ENCODE measurements at places on chromosomes 1 and 21. TPM values are rescaled to one million over a fixed set of nuclear protein-coding genes. Genes with fewer than 3 reads are reported as not detected.

GRCh38 chr1:187037973-187038553 lies 209.3 kb downstream of the PLA2G4A start:
- H3K27ac ChIP-seq = no peak overlapping the region
- H3K4me1 ChIP-seq = peaks cover 7% of the 10 kb centered on the region
- no peaks in the 10 kb centered on the region for H3K36me3 ChIP-seq
- DNase-seq = no peak
- H3K4me3 ChIP-seq = no peak overlapping the region

DNA sequence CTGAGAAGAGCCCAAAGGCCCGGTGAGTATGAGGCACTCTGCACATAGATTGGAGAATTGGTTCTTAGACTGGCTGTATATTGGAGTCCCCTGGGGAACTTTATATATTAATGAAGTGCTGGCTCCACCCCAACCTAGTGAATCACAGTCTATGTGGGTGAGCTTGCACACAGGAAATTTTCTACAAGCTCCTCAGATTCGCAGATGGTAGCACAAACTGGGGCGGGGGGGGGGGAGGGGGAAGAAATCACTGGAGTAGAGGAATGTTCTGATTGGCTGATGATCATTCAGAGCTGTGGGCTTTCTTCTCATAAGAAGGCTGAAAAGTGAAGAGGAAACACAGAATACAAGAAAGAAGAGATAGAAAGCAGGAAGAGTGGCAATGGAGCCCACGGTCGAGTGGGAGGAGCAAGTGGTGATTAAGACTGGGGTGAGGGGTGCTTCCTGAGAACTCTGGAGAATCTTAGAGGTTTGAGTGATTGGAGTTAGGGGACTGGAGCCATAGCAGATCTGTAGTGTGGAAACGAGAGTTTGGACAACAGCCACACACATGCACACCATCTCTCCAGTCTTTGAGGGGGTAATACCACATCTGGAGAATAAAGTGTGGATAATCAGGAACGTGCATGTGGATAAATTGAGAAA lies 465.9 kb upstream of the DAB1 start:
- H3K4me1 ChIP-seq = peaks cover 6% of the 10 kb centered on the region
- no peak overlapping the region for H3K27ac ChIP-seq
- H3K4me3 ChIP-seq = no peak overlapping the region

GRCh38 chr1:151846686-151847237 lies 6.8 kb downstream of the THEM5 start:
- DNase-seq = no peak
- no peak overlapping the region for H3K4me3 ChIP-seq
- peaks cover 10% of the 10 kb centered on the region for H3K36me3 ChIP-seq
- peaks cover 45% of the 10 kb centered on the region for H3K4me1 ChIP-seq
- H3K27ac ChIP-seq = no peak overlapping the region
- peaks cover 11% of the 10 kb centered on the region for H3K27me3 ChIP-seq

DNA sequence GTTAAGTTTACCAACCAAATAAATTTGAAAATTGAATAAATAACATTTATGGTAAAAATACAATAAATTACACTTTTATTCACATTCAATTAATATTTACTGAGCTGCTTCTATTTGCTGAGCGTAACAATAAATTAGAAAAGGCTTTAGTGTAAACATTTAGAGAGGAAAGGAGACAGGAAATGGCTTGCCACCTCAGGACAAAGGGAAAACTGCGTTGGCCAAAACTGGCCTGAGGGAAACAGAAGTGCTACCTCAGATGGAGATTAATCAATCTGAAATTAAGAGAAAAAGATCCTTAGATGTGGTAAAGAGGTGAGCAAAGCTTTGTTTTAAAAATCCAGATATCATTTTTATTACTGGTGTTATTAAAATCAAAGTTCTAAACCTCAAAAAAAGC lies 128.0 kb downstream of the SLC44A5 start:
- peak overlapping the region; percentile 70 for H3K27ac ChIP-seq
- peaks cover 8% of the 10 kb centered on the region for H3K36me3 ChIP-seq
- peaks cover 1% of the 10 kb centered on the region for H3K27me3 ChIP-seq
- no peak for DNase-seq
- H3K4me1 ChIP-seq = no peaks in the 10 kb centered on the region
- no peak overlapping the region for H3K4me3 ChIP-seq

DNA sequence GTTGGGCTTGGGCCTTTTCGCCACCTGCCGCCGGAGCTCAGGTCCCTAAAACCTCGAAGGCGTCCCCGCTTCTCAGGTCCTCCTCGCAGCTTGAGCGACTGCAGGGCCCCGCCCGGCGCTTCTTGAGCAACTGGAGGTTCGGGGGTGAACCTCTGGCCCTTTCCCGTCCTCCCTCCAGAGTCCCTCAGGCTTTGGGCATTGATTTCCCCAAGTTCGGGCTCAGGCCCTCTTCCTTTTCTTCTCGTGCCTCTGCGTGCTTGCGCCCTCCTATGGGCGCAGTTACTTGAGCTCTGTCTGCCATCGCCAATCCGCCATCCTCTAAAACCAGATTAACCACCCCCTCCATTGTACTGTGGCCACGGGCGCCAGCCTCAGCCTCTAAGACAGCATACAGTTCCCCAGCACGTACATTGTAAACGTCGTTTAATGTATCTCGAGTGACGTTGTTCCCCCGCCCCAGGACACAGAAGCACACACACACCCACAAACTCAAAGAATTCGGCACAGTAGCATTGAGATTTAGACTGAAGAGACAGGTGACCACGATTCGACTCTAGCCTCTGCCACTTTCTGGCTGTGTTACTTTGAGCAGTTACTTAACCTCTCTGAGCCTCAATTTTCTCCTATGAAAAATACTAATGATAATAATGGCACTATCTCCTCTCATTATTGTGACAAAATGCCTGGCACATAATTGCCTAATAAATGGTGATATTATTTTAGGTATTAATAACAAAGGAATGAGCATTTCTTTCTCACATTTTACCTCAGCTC lies 22.6 kb downstream of the BTG2 start:
- peak overlapping the region; percentile 65 for H3K27ac ChIP-seq
- H3K4me3 ChIP-seq = peak overlapping the region; percentile 84
- DNase-seq = no peak
- H3K36me3 ChIP-seq = no peaks in the 10 kb centered on the region
- H3K4me1 ChIP-seq = peaks cover 48% of the 10 kb centered on the region
- H3K27me3 ChIP-seq = peaks cover 7% of the 10 kb centered on the region

- no peaks in the 10 kb centered on the region for H3K27me3 ChIP-seq
- DNase-seq = no peak
- no peak overlapping the region for H3K4me3 ChIP-seq
These were observed 44.6 kb upstream of the CSF1 start for GRCh38 chr1:109866071-109866470.

DNA sequence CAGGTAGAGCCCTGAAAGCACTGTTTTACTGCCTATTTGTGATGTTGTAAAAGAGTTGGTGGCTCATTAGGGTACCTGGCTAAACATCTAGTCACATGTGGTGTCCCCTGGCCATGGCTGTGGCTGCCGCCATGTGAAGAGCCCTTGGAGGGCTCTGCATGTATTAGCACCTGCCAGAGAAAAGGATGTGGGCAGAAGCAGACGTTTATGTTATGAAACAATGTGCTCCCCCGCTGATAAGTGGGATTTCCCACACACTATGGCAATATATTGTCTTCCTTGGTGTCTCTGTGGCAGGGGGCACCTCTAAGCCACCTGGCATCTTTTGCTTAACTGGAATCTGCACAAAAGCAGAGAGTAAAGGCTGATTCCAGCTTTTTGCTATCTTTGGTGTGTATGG lies 9.6 kb downstream of the TENT5C start:
- no peak overlapping the region for H3K27ac ChIP-seq
- H3K36me3 ChIP-seq = no peaks in the 10 kb centered on the region
- H3K4me3 ChIP-seq = no peak overlapping the region
- H3K27me3 ChIP-seq = peaks cover 4% of the 10 kb centered on the region
- no peaks in the 10 kb centered on the region for H3K4me1 ChIP-seq

DNA sequence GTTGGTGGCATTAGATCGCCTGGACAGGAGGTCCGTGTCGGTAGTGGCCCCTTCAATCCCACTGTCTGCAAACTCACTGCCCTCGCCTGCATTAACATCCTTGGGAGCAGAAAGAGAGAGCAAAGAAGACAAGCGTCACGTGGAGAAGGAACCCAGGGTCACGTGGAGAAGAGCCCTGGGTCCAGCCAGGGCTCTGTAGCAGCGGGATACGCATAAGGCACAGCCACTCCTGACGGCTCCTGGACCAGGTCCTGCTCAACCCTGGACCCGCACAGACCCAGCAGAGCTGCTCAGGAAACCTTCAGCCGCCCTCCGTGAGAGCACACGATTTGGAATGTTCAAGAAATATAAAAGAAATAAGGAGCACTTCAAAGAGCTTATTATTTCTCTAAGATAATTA lies 92.0 kb downstream of the TIAM1 start:
- no peak overlapping the region for H3K4me3 ChIP-seq
- no peak for DNase-seq
- peaks cover 15% of the 10 kb centered on the region for H3K4me1 ChIP-seq
- no peak overlapping the region for H3K27ac ChIP-seq
- H3K27me3 ChIP-seq = no peaks in the 10 kb centered on the region
- H3K36me3 ChIP-seq = peaks cover 24% of the 10 kb centered on the region

GRCh38 chr1:32180186-32181060 lies 948 bp downstream of the TXLNA start:
- peak overlapping the region; percentile 91 for H3K27ac ChIP-seq
- H3K27me3 ChIP-seq = peaks cover 8% of the 10 kb centered on the region
- peaks cover 43% of the 10 kb centered on the region for H3K36me3 ChIP-seq
- peak overlapping the region; percentile 92 for H3K4me3 ChIP-seq
- peaks cover 31% of the 10 kb centered on the region for H3K4me1 ChIP-seq
- peak; percentile 48 for DNase-seq

- peak; percentile 44 for DNase-seq
- peak within 1 kb of the TSS; percentile 94 for H3K4me3 ChIP-seq
- peaks cover 7% of the 10 kb centered on the region for H3K4me1 ChIP-seq
- no peak within 1 kb of the TSS for H3K27ac ChIP-seq
- peaks cover 2% of the 10 kb centered on the region for H3K27me3 ChIP-seq
These were observed at the start of gene PTGFR for GRCh38 chr1:78490861-78491450. Gene PTGFR, plus strand, starts transcription at chr1:78490974. Its CDS starts 1,770 bp downstream, at chr1:78492744.

- no peak for DNase-seq
- no peak overlapping the region for H3K4me3 ChIP-seq
- no peak overlapping the region for H3K27ac ChIP-seq
These were observed 67.2 kb downstream of the HS2ST1 start for GRCh38 chr1:86981482-86982213.

DNA sequence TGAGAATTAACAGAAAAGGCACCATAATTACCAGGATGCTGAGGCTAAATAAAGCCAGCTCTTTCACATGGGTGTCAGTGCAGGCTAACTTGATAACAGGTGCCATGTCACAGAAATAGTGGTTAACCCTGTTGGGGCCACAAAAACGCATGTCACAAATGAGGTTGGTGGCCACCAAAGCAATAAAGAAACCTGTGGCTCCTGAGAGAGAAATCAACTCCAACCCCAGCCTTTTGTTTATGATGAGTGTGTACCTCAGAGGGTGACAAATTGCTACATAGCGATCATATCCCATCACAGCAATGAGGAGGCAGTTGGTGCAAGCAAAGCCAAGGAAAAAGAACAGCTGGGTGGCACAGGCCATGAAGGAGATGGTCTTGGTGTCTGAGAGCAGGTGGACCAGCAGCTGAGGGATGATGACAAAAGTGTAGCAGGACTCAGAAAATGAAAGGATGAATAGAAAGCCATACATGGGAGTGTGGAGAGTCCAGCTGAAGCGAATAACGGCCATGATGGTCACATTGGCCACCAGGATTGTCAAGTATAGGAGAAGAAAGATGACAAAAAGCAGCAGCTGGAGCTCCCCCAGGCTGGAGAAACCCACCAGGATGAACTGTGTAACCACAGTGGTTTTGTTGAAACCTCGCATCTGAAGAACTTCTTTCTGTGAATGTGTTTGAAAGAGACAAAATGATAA lies at the start of gene OR10T2:
Gene OR10T2, minus strand, starts transcription at position 649 of the 697 bp plus-strand sequence. Its CDS starts 0 bp downstream, at position 649.
- no peaks in the 10 kb centered on the region for H3K36me3 ChIP-seq
- H3K27me3 ChIP-seq = no peaks in the 10 kb centered on the region
- no peak within 1 kb of the TSS for H3K4me3 ChIP-seq
- H3K4me1 ChIP-seq = no peaks in the 10 kb centered on the region

DNA sequence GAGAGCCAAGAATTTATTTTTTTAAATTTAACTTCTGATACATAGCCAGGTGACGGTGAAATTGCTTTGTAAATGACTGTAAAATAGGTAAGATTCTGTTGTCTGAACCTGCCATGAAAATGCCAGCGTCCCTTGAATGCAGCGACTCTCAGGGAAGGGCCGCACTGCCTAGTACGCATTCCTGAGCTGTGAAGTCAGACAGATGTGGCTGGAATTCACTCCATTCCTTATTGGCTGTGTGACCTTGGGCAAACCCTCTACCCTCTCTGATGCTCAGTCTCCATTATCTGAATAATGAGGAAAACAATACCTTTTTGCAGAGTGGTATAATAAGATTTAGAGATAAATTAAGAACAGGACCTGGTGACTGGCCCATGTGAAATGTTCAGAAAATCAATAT lies 167.1 kb upstream of the DAB1 start:
- no peaks in the 10 kb centered on the region for H3K36me3 ChIP-seq
- DNase-seq = no peak
- no peak overlapping the region for H3K4me3 ChIP-seq
- H3K27ac ChIP-seq = no peak overlapping the region
- no peaks in the 10 kb centered on the region for H3K4me1 ChIP-seq

- H3K4me1 ChIP-seq = peaks cover 45% of the 10 kb centered on the region
- H3K4me3 ChIP-seq = no peak overlapping the region
- peaks cover 2% of the 10 kb centered on the region for H3K27me3 ChIP-seq
- peak overlapping the region; percentile 42 for H3K27ac ChIP-seq
These were observed 81.0 kb downstream of the MAN1C1 start for GRCh38 chr1:25697435-25698217.

DNA sequence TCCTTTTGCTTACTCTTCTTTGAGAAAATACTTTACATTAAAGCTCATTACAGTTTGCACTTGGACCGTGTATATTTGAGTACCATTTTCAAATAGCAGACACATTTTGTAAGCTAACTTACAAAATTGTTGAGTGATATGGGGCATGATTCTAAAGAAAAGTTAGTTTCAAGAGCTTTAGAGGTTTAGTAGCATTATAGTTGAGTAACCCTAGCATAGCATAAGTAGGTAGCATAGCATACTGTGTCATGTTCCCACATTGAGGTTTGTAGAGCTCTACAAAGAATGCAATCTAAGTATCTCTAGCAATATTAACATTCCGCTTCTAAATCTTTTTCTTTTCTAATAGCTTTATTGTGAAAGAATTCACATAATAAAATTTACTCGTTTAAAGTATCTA lies 92.0 kb downstream of the ITSN1 start:
- H3K27ac ChIP-seq = no peak overlapping the region
- no peak overlapping the region for H3K4me3 ChIP-seq
- H3K36me3 ChIP-seq = peaks cover 4% of the 10 kb centered on the region
- no peak for DNase-seq
- peaks cover 2% of the 10 kb centered on the region for H3K27me3 ChIP-seq

COL6A2 gene
- 378 TPM for total RNA-seq

LMX1A gene
- not detected for total RNA-seq

NR5A2 gene
- total RNA-seq = 7.0 TPM

CLCNKB gene
- total RNA-seq = 0.59 TPM

ABCB10 gene
- total RNA-seq = 18.3 TPM

ASPM gene
- 9.4 TPM for total RNA-seq

AK5 gene
- total RNA-seq = not detected
